ENCODE measurements at places on chromosomes 1 and 21. TPM values are rescaled to one million over a fixed set of nuclear protein-coding genes. Genes with fewer than 3 reads are reported as not detected.
A peak's percentile ranks its signal among the peaks of the same experiment; 100 is the strongest.

GRCh38 chr1:227469708-227470107, 93.6 kb upstream of the ZNF678 start:
- peak; percentile 47 for DNase-seq

- DNase-seq = no peak
Observed at GRCh38 chr1:8161546-8162105, 135.5 kb upstream of the ERRFI1 start.

- DNase-seq = no peak
Observed at GRCh38 chr21:34143685-34144182, 70.4 kb downstream of the MRPS6 start.

GRCh38 chr1:110450929-110451328, at the start of gene PROK1:
PROK1 (plus strand) TSS chr1:110451149; CDS start chr1:110451217, 68 bp downstream.
- no peak for DNase-seq

- no peak for DNase-seq
Observed at GRCh38 chr1:198662821-198663220, 24.0 kb downstream of the PTPRC start.

GRCh38 chr1:224404916-224405603, 29.5 kb downstream of the WDR26 start:
- no peak for DNase-seq

GRCh38 chr1:12615159-12615864, 2.7 kb downstream of the DHRS3 start:
- peak; percentile 27 for DNase-seq

DNA sequence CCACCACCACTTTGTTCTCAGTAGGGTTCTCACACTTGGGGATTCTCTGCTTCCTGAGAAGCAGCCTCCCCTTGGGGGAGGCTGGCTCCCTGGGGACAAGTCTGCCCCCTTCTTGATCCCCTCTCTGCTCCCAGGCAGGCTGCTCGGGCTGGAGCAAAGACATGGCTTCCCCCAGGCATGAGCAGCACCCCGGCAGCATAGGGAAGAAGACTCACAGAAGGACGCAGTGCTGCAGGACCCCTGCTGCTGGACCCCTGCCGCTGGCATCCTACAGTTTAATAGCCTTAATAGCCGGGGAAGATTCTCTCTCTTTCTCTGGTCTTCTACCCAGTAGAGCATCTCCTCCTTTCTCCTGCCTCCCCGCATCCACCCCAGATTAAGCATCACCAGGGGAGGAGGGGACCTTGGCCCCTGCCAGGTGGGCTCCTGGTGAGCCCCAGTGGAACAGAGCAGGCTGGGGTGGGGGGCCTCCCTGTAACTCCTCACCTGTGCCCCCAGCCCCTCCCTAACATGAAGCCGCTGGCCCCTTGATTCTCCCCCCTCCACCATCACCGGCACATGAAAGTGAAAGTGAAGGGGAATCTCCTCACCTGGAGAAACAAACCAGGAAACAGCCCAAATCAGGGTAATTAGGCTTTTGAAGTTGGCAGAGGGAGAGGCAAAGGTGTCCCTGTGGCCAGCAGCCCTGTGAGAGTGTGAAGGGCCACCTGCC, 2.5 kb downstream of the WNT3A start:
- DNase-seq = no peak

GRCh38 chr21:39439232-39439631, 6.3 kb downstream of the LCA5L start:
- no peak for DNase-seq

DNA sequence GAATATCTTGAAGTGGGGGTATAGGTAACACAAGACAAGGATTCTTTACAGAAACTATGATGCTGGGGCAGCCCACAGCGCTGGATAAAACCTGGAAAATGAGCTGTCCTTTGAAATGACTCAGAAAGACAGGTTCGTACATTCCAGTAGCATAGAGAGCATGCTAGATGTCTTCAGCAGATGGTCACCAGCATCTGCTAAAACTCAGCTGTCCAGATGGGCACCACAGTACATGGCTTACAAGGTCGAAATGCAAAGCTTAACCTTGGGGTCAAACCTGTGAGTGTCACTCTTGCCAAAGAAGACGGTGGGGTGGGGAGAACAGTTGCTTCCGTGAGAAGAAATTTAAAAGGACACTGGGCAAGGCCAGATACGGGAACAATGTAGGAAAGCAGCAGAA, 41.3 kb upstream of the TRIM45 start:
- no peak for DNase-seq

GRCh38 chr21:34235514-34235913, 128.3 kb upstream of the KCNE2 start:
- DNase-seq = no peak

GRCh38 chr1:207925210-207925609, 14.3 kb upstream of the CD34 start:
- peak; percentile 43 for DNase-seq

- DNase-seq = no peak
Observed at GRCh38 chr1:46110521-46110920, 21.9 kb downstream of the PIK3R3 start.

- DNase-seq = no peak
Observed at GRCh38 chr1:160710517-160711252, 937 bp downstream of the CD48 start.

GRCh38 chr1:57222307-57222706, 201.6 kb downstream of the DAB1 start:
- DNase-seq = no peak

DNA sequence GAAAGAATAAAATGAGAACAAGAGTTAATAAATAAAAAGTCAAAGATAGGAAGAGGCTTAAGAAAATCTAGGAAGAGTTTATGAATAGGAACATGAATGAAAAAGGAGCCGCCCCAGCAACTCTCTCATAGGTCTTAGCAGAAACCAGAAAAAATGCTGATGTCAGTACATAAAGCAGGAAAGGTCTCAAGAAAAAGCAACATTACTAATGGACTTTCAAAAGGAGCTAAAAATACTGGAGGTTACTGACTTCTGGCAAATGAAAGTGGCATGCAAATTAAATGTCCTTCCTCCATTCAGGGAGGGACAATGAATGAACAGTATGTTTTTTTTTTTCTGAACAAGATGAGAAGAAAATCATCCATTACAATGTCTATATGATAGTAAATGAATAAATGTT, 387.6 kb downstream of the BRINP2 start:
- DNase-seq = no peak

GRCh38 chr21:39144191-39144590, 39.1 kb downstream of the PSMG1 start:
- no peak for DNase-seq

- DNase-seq = peak; percentile 76
Observed at GRCh38 chr1:93844262-93845045, 34.6 kb downstream of the DNTTIP2 start.

GRCh38 chr21:45202889-45203288, 84.8 kb downstream of the POFUT2 start:
- DNase-seq = no peak

GRCh38 chr1:246971090-246971721, 36.7 kb downstream of the ZNF695 start:
- peak; percentile 35 for DNase-seq

DNA sequence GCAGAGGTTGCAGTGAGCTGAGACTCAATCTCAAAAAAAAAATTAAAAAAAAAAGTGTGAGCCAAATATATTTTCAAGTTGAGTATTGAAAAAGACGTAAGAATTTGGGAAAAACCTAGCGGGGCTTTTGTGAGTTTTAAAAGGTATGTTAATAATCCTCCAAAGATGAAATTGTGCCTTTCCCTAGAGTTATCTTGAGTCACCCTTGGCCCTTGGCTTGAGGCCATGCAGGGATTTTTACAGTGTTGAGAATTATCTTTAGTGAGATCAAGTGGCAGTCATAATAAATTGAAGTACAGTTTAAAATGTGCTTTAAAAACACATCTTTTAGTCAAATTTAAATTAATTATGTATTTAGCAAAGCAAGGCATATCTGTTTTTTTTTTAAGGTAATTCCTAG, 32.7 kb downstream of the PPP2R5A start:
- no peak for DNase-seq

ZSWIM5 gene
- total RNA-seq = 3.7 TPM

ICOSLG gene
- total RNA-seq = 1.1 TPM

TNNI3K gene
- not detected for total RNA-seq

HES4 gene
- 54.1 TPM for total RNA-seq

RGS13 gene
- not detected for total RNA-seq

SPRR2B gene
- not detected for total RNA-seq

KIF14 gene
- 2.1 TPM for total RNA-seq
